ENCODE measurements at places on chromosomes 3 and 15. TPM values are rescaled to one million over a fixed set of nuclear protein-coding genes. Genes with fewer than 3 reads are reported as not detected.

Gene RFTN1
- total RNA-seq, result 62.1 TPM

GRCh38 chr3:37367436-37367835, 193.1 kb upstream of the LRRFIP2 start:
- no peak overlapping the region for H3K4me3 ChIP-seq
- no peaks in the 10 kb centered on the region for H3K4me1 ChIP-seq
- DNase-seq, result no peak
- no peaks in the 10 kb centered on the region for H3K27me3 ChIP-seq

Gene RASA2
- total RNA-seq, result 23.0 TPM

Gene FAM81A
- 0.11 TPM for total RNA-seq

Gene OCA2
- 0.83 TPM for total RNA-seq

Gene TMED3
- 40.9 TPM for total RNA-seq

GRCh38 chr3:39911465-39912309, 102.3 kb downstream of the MYRIP start:
- H3K4me3 ChIP-seq, result no peak overlapping the region
- no peak overlapping the region for H3K27ac ChIP-seq
- H3K27me3 ChIP-seq, result no peaks in the 10 kb centered on the region

DNA sequence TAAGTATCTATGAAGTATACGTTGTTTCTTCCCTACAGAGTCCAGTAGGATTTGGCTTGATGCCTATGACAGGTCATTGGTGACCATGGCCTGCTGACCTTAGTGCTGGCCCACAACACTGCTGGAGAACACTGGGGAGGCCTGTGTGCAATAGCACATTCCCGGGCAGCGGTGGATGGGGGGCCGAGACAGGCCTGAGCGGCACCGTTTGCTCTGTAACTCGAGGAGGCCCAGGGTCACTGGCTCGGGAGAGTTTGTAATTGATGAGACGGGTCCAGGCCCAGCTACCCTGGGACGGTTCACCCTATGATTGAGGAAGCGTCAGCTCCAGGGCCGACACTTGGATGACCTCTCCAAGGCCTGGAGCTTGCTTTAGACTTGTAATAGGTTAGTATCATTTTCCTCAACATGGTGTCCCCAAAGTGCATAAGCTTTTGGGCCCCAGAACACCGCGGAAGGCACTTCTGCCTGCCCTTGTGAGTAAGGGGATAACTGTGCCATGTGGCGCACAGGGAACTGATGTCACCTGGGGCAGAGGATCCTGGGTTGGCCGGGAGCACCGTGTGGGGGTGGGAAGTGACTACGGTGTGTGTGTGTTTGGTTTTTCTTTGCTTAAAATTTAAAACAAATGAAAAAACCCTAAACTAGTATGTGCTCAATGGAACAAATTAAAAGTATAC, 12.0 kb downstream of the TRPM1 start:
- H3K36me3 ChIP-seq, result no peaks in the 10 kb centered on the region
- no peaks in the 10 kb centered on the region for H3K27me3 ChIP-seq
- H3K4me1 ChIP-seq, result no peaks in the 10 kb centered on the region
- no peak for DNase-seq

- no peaks in the 10 kb centered on the region for H3K27me3 ChIP-seq
- no peak for DNase-seq
- no peaks in the 10 kb centered on the region for H3K36me3 ChIP-seq
- peaks cover 15% of the 10 kb centered on the region for H3K4me1 ChIP-seq
These were observed 140.5 kb upstream of the ADAMTS9 start for GRCh38 chr3:64828276-64828675.

Gene EHHADH
- total RNA-seq, result 7.9 TPM

DNA sequence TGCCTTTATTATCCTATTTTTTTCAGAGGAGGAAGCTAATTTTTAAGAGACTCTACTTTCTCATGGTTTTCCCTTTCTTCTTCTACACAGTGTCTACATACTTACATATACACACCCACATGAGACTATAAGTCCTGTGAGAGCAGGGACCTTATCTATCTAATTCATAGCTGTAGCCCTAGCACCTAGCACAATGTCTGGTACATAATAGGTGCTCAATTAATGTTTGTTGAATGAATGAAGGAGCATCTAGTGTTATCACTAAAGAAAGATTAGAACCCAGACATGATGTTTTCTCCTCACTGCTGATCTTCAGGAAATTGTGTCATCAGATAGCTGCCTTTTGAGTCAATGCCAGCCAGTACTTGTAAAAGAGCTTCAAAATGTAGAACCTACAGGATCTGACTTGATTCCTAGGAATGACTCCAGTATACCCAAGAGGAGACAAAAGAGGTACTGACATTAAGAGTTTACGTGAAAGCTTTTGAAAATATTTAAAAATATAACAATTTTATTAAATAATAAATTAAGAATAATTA, 2.5 kb downstream of the SCG5 start:
- H3K36me3 ChIP-seq, result no peaks in the 10 kb centered on the region
- H3K27ac ChIP-seq, result no peak overlapping the region
- no peaks in the 10 kb centered on the region for H3K27me3 ChIP-seq

DNA sequence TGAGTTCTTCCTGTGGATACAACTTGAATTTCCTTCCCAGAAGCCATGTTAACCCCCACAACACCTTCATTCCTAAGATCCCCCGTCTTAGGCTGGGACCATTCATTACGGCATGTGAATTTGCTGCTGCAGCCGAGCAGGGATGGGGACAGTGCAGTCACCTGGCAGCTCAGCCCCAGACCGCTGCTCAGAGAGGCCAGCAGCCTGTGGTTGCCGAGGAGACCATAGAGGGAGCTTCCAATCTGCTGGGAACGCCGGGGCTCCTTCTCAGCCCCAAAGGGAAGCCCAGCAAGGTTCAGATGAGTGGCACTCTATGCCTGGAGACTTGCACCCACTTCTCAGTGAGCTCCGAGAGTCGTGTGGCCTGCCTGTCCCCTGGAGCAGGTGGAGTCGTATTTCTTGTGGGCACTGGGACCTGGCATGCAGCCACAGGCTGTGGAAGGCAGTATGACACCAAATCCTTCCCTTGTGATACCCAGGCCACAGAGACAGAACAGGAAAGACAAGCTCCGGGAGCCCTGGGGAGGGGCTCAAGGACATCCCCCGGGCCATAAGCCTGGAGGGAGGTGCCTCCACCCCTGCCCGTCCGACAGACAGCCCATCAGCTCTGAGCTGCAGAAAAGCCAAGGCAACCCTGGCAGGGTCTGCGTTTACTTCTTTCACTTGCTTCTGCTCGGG, 167.3 kb downstream of the FAM43A start:
- DNase-seq, result no peak
- no peaks in the 10 kb centered on the region for H3K36me3 ChIP-seq
- no peak overlapping the region for H3K27ac ChIP-seq

Gene CRABP1
- not detected for total RNA-seq

DNA sequence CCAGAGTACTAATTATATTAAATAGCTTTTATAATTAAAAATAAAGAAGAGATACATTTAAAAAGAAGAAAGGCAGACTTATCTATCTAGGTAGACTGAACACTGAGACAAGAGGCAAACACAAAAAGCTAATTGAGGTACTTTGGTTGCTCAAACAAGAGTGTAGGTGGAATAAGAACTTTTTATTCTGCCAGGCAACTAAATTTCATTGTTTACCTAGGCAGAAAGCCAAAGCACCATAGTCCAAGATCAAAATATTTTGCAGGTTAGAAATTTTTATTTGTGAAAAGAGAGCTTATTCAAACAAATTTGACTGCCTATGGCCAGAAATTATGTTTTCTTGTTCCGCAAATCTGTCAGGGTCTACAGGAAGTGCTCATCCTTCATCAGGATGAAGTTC, 499.6 kb upstream of the GBE1 start:
- no peak overlapping the region for H3K27ac ChIP-seq
- H3K4me3 ChIP-seq, result no peak overlapping the region
- H3K36me3 ChIP-seq, result no peaks in the 10 kb centered on the region
- H3K27me3 ChIP-seq, result no peaks in the 10 kb centered on the region
- no peak for DNase-seq

DNA sequence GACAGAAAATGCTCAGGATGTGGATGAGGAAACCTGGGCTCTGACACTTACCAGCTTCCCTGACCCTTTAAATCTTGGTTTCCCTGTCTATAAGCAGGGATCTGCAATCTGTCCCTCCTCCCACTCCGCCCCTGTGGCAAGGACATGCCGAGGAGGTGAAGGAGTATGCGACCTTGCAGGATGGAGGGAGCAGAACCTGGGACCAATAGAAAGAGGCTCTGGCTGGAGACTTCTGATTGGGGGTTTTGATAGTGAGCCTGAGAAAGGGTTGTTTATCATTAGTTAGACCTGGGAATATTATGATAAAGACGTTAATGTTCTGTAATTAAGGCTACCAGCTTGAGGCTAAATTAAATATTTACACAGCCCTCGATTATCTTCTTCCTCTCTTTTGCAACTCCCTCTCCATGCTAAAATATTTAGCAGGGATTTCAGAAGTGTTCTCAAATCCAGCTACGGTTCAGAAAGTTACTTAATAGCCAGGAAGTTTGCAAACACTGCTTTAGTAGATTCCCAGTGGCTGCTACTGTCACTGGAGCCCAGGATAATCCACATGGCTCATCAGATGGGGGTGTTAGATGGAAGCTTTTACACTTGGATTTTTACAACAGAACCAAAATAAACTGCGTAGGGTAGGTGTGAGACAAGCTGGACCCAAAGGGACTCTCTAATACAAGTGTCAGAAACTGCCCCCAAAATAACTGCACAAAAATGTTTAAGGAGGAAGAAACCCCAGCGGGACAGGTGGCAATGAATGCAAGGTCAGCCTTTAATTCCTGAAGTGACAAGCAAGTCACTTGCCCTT, 9.2 kb upstream of the PAQR5 start:
- no peak overlapping the region for H3K4me3 ChIP-seq
- H3K27ac ChIP-seq, result peak overlapping the region; percentile 72
- H3K27me3 ChIP-seq, result no peaks in the 10 kb centered on the region
- peaks cover 27% of the 10 kb centered on the region for H3K4me1 ChIP-seq
- no peak for DNase-seq

DNA sequence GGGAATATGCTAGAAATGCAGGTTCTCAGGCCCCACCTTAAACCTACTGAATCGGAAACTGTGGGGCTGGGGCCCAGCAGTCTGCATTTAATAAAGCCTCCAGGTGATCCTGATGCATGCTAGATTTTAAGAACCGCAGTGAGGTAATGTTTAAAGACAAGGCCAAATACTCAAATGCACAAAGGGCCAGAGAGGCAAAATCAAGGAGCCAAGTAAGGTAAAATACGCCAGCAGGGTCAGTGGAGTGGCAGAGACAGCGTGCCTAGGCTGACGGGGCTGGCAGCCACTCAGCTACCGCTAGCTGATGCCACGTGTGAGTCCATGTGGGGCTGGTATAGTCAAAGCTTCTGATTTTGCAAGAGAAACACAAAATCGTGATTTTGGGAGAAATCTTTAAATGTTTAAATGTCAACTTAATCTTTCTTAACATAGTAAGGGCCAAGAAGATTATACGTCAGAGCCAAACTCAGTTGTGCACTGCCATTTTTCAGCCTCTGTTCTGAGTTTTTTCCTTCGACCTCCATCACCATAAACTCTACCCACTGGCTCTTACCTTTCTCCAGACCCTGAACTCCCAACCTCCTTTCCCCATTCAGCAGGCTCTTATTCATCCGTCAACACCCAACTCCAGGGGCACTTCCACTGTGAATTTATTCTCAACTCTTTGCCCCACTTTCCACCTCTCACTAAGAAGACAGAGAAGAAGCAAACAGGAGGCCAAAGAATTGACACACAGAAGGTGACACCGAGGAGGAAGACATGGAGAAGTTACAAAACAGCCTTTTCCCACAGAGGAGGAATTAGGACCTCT, 136.6 kb upstream of the RAD18 start:
- H3K4me1 ChIP-seq, result no peaks in the 10 kb centered on the region
- H3K27me3 ChIP-seq, result no peaks in the 10 kb centered on the region
- no peaks in the 10 kb centered on the region for H3K36me3 ChIP-seq
- no peak overlapping the region for H3K4me3 ChIP-seq
- peak; percentile 25 for DNase-seq

- no peaks in the 10 kb centered on the region for H3K36me3 ChIP-seq
- H3K27ac ChIP-seq, result no peak overlapping the region
- no peak overlapping the region for H3K4me3 ChIP-seq
These were observed 53.3 kb upstream of the ARHGEF3 start for GRCh38 chr3:56854856-56855611.

GRCh38 chr15:101088271-101088670, 163.6 kb downstream of the CHSY1 start:
- no peaks in the 10 kb centered on the region for H3K27me3 ChIP-seq
- no peak overlapping the region for H3K4me3 ChIP-seq
- H3K27ac ChIP-seq, result no peak overlapping the region
- peaks cover 25% of the 10 kb centered on the region for H3K4me1 ChIP-seq

GRCh38 chr15:74955017-74955416, 1.6 kb downstream of the RPP25 start:
- H3K36me3 ChIP-seq, result no peaks in the 10 kb centered on the region
- H3K27me3 ChIP-seq, result peaks cover 6% of the 10 kb centered on the region
- H3K4me1 ChIP-seq, result peaks cover 49% of the 10 kb centered on the region
- no peak for DNase-seq
- peak overlapping the region; percentile 75 for H3K4me3 ChIP-seq

DNA sequence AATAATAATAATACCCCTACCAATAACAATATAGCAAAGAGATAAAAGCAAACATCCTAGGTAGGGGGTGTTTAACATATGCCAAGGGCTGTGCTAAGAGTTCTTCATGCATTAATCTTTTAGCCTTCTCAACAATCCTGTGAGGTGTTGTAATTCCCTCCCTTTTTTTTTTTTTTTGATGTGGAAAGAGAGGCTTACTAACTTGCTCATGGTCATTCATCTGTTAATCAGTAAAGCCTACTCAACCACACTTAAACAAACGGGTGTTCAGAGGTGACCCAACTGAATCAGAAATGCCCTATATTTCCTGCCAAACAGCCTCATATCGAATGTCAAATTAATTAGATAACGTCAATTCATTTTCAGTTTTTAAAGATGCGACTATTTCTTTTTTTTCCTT, 232.1 kb downstream of the CTNNB1 start:
- H3K36me3 ChIP-seq, result no peaks in the 10 kb centered on the region
- H3K4me3 ChIP-seq, result no peak overlapping the region
- H3K27me3 ChIP-seq, result no peaks in the 10 kb centered on the region

DNA sequence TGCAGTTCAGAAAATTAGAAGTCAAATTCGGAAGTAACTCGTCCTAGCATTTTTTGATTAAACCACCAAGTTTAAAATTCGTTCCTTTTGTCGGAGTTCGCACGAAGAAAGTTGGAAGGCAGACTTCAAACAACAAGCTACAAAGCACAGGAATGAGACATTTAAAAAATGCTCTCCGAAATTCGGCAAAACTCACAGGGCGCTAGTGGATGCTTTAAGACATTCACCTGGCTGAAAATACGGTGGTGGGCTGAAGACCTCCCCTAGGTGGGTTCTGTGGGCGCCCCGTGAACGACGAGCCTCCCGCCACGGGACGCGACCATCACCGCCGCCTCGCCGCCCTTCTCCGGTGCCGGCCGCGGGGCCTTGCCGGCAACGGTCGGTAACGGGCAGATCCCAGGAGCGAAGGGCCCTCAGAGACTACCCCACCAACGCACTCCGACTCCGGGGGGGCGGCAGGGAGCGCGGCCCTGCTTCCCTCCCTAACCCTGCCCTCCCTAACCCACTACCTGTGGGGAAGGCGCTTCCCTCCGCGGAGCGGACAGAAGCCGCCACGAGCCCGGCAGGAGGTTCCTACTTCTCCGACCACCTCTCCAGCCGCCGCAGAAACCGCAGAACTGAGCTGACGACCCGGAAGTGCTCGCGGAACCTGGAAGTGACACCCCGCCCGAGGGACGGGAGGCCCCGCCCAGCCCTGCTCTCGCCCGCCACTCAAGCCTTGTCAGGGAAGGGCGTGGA, at the start of gene GTF2A2:
Gene GTF2A2 (minus strand): TSS at position 619 of the 738 bp plus-strand sequence. CDS start 5,238 bp downstream, outside the sequence.
- peak within 1 kb of the TSS; percentile 82 for H3K27ac ChIP-seq
- DNase-seq, result peak; percentile 96
- H3K27me3 ChIP-seq, result no peaks in the 10 kb centered on the region
- peaks cover under 1% of the 10 kb centered on the region for H3K36me3 ChIP-seq

GRCh38 chr3:7423995-7424394, 563.1 kb downstream of the GRM7 start:
- DNase-seq, result no peak
- no peaks in the 10 kb centered on the region for H3K4me1 ChIP-seq
- no peak overlapping the region for H3K27ac ChIP-seq
